ENCODE measurements at places on chromosomes 3 and 15.

DNA sequence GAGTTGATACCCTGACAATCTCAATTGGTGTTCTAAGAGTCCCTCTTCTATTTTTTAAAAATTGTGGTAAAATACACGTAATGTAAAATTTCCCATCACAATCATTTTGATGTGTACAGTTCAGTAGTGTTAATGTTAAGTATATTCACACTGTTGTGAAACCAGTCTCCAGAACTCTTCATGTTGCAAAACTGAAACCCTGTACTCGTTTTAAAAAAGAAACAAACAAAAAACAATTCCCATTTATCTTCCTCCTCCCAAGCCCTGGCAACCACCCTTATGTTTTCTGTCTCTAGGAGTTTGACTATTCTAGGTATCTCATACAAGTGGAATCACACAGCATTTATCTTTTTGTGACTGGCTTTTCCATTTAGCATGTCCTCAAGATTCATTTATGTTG is 28.7 kb upstream of the ALPK3 start:
- no peak for DNase-seq

DNA sequence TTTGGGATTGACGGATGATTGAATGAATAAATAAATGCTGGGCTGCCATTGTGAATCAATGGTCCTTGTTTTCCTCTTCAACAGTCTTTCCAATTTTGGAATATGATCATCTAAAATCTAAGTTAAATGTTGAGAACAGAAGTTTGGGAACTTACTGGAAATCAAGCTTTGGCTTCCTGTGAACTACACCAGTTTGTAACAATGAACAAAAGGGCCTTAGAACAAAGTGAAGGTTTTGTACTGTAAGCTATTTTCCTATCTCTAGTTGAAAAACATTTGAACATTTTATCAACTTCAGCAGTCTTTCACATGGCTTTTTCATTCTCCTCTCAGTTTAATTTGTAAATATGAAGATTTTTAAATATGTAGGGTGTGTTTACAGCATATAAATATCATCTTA is 66.3 kb downstream of the RUBCN start:
- DNase-seq, result no peak

DNA sequence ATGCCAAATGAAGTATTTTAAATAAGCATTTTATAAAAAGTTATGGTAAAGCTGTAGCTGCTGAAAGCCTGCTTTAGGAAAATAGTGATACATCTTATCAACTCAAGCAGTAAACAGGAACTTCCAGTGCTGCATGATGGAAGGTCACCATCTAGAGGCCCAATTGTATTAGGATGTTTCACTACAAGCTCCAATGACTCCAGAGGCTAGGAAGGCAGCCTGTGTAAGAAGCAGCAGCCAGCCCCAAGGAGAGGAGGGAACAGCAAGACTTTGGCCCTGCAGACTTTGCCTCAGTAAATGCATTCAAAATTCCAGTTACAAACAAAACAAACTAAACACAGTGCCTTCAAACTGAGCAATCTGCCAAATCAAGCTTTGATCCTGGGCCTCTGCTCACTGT is 32.1 kb downstream of the ILDR1 start:
- no peak for DNase-seq

DNA sequence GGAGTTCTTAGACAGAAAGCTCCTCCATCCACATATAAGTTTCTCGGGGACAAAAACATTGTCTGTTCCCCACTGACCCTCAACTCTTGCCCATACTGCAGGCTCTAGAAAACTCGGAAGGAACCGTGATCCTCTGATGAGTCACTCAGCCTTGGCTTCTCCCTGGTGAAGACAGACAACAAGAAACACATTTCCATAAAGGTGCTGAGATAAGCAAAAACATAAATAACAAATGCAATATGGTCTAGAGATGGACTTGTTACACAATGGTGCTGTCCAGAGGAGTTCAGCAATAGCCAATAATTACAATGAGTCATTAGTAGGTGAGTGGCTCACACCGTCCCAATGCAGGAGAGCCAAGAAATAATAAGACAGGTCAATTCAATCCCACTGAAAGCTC is 43.7 kb downstream of the MAGI1 start:
- no peak for DNase-seq

DNA sequence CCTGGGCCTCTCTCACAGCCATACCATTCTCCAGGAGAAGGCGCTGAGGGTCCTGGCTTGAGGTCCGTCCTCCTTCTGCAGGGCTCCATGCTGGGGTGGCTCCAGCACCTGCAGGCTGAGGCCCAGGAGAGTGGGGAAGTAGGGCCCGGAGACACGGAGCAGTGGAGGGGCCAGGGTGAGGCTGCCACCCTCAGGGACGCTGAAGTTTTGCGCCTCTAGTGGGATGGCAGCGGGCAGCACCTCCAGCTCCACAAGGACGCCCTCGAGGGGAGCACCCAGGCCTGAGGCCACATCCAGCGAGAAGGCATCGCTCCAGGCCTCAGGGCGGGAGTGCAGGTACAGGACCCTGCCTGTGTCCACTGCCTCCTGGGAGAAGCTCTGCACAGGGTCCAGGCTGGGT is 27.5 kb downstream of the CSPG4 start:
- no peak for DNase-seq

GRCh38 chr3:108098003-108098370 is 7.2 kb upstream of the CD47 start:
- DNase-seq, result no peak

DNA sequence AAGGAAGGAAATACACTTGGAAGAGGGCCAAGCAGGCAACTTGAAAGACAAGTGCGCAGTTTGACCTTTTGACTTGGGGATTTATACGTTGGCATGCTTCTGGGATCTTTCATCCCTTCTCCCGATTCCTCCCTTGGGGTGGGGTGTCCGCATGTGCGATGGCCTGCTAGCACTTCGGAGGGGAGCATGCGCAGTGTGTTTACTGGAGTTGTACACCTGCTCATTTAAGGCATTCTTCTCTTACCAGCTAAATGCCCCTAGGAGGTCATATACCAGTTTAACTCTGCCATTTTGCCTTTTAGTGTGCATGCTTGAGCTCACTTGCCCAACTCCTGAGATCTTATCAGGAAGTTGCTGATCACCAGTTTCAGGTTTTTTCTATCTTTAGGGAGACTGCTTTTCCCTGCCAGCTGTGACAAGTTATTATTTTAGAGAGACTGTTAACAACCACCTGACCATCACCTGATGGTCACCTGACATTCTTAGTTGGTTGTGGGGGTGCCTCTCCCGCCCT is 63.5 kb downstream of the BFSP2 start:
- no peak for DNase-seq

- DNase-seq, result no peak
Measured at GRCh38 chr3:55455915-55456314, 31.2 kb downstream of the WNT5A start.

DNA sequence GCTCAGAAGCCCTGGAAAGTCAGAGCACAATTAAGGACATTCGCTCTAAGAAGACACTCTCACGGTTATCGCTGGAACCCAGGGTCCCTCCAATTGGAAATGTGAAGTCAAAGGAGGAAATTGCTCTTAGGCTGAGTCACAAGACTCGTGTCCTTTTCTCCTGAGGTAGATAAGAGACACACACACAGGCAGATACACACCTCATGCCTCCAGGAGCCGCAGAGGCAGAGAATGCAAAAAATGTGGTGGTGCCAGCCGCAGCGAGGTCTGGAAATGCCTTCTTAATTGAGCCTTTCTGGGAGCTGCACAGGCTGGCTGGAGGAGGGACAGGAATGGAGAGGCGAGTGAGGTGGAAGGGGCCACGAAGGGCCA is 189.3 kb downstream of the OPA1 start:
- no peak for DNase-seq

DNA sequence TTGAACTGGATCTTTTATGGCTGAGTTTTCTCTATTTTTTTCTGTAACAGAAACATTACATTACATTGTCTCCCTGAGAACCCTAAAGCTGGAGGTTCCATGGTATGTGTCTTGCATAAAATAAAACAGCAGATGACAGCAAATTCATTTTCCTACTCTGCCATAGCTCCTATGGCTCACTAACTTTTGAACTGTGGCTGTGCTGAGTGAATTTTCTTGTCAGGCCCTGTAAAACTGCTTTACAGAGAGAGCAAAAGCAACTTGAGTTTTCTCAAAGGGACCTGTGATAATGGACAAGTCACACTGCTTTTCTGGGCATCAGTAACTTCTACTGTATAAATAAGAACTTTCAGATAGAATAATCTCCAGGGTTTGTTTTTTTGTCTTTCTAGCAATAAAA is 129.9 kb upstream of the TSC22D2 start:
- DNase-seq, result no peak

DNA sequence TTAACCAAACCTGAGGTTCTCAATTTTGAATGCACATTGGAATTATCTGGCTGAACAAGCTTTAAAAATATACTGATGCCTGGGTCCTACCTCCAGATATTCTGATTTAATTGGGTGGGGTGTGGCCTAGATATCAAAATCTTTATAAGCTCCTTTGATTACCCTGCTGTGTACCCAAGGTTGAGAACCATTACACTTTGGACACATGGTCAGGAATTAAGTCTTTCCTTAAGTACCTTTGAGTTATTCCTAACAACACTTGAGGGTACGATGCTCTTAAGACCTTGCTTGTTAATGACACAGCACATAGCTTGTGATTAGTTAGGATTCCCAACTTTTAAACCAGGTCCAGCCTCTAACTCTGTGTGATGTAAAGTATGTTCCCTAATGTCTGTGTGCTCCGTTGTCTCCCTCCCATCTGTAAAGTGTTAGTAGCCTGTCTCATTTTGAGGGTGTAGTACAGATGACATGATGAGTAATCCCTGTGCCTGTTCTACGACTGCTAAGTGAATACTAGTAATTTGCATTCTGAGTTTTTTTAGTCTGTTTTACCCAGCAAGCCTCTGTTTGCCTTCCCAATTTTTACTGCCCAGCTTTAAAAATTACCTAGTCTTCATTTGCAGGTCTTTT is 154.9 kb downstream of the KLHL25 start:
- DNase-seq, result peak; percentile 61

GRCh38 chr3:81045976-81046375 is 715.5 kb downstream of the GBE1 start:
- no peak for DNase-seq

DNA sequence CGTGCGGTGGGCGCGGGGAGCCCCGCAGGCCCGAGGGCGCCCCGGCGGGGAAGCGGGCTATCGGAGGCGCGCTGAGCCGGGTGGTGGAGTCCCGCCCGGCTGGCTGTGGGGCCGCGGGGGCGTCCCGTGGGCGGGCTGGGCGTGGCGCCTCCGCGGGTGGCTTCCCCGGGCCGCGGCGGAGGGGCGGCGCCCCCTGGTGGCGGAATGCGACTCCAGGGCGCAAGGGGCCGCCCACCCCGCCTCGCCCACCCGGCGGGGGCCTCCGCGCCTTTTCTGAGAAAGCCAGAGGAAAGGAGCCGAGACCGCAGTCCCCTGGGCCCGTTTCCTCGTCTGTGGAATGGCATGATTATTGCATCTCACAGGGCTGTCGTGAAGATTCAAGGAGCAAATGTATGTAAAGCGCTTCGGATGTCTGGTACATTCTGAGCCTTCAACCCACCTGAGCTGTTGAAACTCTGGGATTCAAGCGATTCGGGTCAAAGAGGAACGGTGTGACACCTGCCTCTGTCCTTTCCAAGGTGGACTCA is 31.9 kb upstream of the RAB6B start:
- DNase-seq, result peak; percentile 61

- no peak for DNase-seq
Measured at GRCh38 chr3:54790051-54790450, 137.8 kb downstream of the LRTM1 start.

GRCh38 chr15:41891226-41891625 is 2.6 kb downstream of the SPTBN5 start:
- no peak for DNase-seq

DNA sequence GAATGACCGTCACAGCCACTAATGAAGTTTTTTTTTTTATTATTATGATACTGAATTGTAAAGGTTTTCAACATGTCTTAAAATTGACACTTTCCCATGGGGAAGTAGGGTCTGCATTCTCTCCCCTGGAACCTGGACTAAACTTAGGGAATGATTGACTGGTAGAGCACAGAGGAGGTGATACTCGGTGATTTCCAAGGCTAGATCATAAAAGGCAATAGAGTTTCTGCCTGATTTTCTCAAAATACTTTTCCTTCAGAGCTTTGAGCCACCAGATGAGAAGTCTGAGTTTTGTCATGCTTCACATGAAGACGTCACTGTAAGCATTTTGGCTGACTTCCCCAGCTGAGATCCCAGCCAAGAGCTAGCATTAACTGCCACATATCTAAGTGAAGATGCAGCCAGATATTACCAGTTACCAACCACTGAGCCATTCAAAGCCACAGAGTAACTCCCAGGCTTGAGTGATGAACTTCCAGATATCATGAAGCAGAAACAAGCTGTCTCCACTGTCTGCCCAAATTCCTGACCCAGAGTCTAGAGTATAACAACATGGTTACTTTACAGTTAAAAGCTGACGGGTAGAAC is 105.8 kb downstream of the LSAMP start:
- no peak for DNase-seq

- DNase-seq, result no peak
Measured at GRCh38 chr3:73697020-73697419, 72.3 kb upstream of the PDZRN3 start.

GRCh38 chr3:48416546-48416945 is 13.3 kb downstream of the PLXNB1 start:
- DNase-seq, result no peak

- DNase-seq, result no peak
Measured at GRCh38 chr3:81152156-81152555, 609.3 kb downstream of the GBE1 start.

DNA sequence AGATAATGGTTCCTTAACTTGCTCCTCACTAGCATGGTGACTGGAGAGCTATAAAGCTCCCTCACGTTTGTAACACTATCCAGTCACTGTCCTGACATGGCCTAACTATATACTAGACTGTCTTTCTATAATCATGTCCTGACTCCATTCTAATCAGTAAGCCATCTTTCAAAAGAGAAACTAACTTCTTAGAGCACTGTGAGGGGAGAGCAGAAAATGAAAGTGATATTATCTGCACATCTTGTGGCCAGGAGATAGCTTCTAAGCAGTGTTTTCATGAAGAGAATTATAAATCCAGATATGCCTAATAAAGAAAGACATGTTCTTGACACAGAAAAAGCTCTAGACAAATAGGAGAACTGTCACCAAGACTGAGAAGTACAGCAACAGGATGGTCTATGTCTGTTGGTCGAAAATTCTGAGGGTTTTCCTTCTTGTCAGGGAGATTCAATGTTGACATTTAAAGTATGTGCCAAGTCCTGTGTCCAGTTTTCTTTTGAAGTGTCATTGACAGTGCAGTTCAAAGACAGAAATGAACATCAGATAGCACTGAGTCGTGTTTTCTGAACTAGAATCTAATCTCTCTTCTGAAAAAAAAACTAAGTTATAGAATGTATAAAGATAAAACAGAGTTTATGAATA is 230.6 kb upstream of the PEX5L start:
- DNase-seq, result peak; percentile 29
